A673 (cell line): ENCODE measurements at places on chromosomes 3 and 15.

DNA sequence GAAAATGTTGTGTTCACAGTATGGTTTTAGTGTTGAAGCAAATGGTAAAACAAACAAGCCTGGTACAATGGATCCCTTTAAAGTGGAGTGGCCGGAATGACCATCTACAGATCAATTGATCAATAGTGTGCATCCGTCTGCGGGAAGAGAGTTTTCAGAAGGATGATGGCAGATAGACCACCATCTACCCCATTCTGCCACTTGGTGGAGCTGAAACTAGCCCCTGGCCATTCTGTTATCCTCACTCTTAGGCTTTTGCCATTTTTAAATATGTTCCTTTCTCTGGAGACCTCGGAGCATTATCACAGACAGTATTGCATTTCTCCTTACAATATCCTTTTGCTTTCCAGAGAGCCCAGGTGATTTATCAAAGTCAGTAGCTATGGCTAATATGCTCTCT, 258.9 kb upstream of the CFAP20DC start:
- DNase-seq, result no peak

GRCh38 chr3:101819649-101820206, 29.6 kb upstream of the NFKBIZ start:
- DNase-seq, result no peak

DNA sequence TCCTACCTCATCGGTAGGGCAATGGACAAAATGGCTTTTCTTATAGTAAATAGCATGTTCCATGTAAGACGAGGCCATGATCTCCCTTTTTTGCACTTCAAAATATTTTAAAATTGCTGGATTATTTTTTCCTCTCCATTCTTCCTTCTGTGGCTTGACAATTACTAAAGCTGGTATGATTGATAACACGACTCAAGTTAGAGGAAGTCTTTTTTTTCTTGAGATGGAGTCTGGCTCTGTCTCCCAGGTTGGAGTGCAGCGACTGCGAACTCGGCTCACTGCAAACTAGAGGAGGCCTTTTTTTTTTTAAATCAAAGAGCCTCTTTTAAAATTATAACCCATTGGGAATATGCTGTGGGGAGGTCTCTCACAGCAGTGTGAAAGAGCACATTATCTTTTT, 124.5 kb upstream of the TBL1XR1 start:
- no peak for DNase-seq

- no peak for DNase-seq
These were observed 78.5 kb downstream of the FGF7 start for GRCh38 chr15:49501586-49501985.

GRCh38 chr3:100992231-100993012, 799 bp downstream of the ABI3BP start:
- DNase-seq, result peak; percentile 14

DNA sequence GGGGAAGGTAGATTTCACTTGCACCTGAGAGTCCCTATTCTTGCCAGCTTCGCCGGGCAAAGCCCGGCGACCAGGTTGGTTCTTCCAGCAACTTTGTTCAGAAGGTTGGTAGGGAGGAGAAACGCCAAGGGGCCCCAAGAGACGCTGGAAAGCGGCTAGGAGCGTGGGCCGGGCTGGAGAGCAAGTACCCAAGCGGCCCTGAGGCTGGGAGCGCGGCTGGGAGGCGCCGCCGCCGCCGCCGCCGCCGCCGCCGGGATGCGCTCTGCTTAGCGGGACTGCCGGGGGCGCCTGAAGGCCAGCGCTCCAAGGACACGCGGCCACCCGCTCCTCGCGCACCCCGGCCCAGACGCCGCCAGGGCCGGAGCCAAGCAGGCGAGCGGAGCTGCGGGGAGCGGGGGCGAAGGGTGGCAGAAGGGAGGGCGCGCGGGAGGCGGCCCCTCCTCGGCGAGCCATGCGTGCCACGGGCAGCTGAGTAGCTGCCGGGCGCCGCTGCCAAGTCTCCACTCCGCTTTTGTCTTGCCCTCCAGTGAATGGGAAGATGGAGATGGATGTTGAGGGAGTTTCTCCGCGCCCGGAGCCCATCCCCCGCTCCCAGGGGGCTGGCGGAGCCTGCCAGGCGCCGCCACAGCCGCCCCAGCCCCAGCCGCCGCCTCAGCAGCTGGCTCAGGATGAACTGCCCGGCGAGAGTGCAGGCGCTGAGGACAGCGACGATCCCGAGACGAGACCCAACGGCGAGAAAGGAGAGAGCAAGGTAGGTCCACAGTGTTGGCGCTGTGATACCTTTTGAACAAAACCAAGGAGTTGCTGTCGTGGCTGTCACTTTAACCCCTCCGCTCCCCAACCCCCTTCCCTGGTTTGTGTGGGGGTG, 227.4 kb upstream of the AZI2 start:
- DNase-seq, result peak; percentile 21
